GM20000 (cell line): ENCODE measurements at places on chromosomes 7 and 10.

DNA sequence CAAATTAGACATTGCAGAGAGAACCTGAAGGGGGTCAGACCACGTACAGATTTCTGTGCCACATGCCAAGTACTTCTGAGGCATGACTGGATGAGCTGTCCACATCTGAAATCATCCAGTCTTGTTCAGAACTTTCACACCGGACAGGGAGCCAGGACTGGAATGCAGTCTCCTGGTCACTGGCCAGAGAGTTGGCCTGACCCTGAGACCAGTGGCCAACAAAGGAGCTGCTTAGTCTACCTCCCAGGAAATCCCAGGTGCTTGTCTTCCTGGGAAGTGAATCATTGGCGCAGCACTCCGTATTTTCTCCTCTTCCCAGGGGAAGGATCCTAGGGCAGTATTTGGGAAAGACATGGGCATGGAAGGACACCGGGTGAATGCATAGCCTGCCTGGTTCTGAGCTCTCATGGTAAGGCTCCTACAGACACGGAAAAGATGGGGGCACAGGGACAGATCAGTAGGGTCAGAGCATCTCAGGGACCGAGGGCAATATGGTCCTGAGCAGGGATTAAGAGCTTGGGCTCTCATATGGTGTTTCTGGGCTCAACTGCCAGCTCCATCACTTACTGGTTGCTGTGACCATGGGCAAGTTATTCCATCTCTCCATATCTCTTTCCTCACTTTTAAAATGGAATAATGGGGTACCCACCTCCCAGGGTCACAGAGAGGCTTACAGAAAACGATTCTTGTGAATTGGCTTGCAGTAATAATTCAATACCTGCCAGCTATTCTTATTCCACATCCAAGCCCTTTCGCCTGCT, 1.3 kb upstream of the SCD start:
- no peak for DNase-seq

DNA sequence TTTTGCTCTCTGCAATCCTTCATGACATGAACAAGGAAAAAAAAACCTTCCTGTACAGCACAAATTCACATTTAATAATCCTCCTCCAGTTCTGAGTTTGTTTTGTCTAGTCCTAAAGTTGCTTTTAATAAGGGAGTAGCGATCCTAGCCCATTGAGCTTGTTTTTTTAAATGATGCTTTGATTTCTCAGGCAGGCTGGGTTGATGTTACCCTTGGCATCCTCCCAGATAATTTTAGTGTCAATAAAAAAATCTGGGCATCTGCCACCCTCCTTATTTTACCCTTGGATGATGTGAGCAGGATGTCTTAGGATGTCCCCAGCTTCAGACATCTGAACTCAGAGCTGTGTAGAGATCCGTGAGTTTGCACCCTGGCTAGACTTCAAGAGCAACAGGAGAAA, 33.9 kb upstream of the PROSER2 start:
- DNase-seq = no peak

DNA sequence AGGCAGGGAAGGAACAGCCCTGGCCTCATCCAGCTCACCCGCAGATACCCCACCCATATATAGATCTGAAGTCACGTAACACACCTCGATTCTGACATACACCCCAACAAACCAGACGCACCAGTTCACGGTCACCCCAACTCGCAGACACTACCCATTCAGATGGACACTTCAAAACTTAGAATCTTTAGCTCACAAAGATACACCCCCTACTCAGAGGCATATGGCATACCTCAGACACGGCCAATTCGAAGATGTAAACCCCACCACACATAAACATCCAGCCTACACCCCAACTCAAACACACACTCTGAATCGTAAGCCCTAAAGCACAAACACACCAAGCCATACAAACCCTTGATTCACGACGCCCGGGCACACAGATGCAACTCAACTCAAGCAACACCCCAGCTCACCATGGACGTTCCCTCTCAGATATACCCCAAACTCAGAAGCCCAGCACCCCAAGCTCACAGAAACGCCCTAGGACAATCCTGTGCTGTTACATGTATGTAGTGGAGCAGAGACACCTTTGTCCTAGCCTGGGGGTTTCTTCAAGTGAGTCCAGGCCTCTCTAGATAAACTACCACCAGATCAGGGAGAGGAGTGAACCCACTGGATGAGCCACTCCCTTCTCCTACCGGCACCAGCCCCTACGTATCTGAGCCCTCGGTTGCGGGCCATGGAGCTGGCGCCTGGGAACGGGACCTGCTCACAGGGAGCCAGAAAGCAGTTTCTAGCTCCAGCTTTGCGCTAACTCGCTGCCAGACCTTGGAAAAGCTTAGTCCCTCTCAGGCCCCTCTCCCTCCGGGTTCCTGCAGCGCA, 8.8 kb downstream of the PSD start:
- DNase-seq = peak; percentile 39

DNA sequence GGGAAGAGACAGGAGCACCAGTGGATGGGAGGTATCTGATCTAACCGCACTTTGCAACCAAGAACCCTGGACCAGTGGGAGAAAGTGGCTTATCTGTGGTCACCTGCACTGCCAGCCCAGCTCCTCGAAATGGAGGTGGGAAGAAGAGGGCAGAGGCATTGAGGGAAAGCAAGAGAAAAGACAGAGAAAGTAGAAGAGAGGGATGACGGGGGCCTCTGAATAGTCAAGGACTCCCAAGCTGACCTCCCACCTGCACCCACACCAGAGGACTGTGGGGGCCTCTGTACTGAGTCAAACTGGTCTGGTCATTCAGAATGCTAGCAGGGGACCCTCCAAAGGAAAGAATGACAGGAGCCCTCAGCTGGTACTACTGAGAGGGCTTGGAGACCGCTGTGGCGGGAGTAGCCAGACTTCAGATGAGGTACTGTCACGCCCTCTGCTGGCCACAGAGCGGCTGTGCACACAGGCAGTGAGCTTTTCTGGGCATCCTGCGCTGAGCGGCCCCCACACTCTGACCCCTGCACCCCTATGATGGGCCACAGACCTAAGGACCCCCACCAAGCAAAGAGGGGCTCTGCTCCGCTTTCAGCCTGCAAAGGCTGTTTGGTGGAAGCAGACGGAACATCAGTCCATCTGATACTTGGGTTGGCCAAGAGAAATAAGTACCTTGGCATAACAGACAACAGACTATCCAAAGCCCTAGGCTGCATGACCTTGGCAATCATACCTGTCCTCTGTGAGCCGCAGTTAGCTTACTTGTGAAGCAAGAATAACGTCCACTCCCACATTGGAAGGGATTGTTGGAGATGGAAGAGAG, 112.9 kb downstream of the COL13A1 start:
- DNase-seq = peak; percentile 72

DNA sequence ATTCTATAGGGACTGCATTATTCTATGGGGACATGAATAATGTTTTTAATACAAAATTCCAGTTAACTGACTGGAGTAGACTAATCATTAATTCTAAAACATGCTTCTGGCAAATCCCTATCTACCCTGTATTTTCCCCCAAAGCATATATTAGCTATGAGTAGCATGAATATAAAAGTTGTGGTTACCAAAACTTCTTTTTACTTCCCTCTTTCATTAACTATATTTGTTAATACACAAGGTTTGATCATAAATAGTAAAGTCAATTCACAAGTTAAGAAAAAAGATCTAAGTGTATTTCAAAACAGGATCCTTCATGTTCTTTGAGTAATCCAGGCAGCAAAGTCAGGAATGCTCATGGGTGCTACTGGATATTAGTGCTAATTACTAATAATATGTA, 2.9 kb upstream of the RALA start:
- no peak for DNase-seq

DNA sequence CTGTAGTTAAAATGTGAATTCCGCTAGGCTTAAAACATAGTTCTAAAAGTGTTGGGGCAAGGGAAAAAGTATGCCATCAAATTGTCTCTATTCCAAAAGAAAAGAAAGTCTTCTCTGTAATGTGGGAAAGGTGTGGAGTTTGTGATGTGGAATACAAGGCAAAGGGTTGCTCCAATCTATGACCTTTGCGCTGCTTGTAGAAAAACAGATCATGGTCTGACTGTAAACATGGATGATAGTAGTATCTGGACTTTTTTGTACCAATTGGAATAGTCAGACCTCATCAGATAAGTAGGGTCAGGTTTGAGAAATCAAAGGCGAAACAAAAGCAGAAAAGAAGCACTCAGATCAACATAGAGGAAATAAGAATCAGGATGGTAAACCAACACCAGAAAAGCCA, 372.3 kb downstream of the TFEC start:
- no peak for DNase-seq

DNA sequence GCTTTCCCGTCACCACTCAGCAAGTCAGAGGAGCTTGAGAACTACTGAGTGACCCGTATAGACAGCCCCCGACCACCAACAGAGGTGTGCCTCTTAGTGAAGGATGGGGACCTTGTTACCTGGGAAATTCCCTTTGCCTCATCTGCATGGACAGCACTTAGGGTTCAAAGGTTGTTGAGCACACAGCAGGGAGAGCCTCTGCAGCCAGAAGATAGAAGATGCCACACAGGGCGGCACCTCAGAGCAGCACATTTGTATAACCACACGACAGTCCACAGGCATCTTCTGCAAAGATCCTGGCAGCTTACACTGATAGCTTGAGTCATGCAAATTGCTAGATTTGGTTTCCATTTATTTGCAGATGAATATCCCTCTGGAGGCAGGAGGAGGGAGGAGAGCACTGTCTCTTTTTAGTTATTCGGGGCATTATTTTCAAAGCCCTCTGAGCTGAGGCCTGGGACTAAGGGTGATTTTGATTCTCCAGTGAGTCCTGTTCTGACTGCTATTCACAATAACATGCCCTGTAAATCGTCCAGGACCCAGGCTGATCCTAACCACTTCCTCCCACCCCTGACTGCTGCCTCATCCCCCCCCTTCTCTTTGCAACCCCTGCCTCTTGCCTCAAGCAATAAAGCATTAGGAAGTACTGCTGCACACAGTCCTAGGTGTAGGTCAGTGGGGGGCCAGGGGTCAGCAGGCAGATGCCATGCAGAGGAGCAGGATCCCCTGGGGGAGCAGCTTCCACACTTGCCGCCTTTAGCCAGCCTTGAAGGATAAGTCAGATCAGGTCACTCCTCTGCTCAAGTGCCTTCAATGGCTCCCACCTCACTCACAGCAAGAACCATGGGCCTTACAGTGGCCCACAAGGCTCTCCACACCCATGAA, 24.6 kb upstream of the INMT start:
- no peak for DNase-seq

DNA sequence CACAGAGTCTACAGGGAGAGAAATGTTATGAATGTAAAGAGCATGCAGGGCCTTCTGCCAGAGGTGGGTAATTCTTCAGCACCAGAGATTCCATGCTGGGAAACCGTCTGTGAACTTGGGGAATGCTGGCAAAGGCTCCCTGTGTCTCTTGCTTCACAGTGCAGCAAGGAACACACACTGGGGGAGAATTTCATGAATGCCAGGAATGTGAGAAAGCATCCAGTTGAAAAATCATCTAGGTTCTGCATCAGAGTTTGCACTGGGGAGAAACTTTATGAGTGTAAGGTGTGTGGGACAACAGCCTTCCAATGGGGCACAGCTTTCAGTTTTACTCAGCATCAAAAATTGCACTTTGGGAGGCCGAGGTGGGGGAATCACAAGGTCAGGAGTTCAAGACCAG, 224.3 kb upstream of the IGFBP3 start:
- no peak for DNase-seq

- no peak for DNase-seq
Observed at GRCh38 chr10:115432188-115432819, 339.1 kb downstream of the ATRNL1 start.
